Gastroesophageal sphincter (tissue), 4 donors: ENCODE measurements at places on chromosomes 12 and 14. TPM values are rescaled to one million over a fixed set of nuclear protein-coding genes. Genes with fewer than 3 reads are reported as not detected.

RNASE4 gene
- 65.2 TPM for total RNA-seq

GRCh38 chr14:73785834-73786635 lies 65.6 kb upstream of the PTGR2 start:
- peak; percentile 74 for ATAC-seq

DNA sequence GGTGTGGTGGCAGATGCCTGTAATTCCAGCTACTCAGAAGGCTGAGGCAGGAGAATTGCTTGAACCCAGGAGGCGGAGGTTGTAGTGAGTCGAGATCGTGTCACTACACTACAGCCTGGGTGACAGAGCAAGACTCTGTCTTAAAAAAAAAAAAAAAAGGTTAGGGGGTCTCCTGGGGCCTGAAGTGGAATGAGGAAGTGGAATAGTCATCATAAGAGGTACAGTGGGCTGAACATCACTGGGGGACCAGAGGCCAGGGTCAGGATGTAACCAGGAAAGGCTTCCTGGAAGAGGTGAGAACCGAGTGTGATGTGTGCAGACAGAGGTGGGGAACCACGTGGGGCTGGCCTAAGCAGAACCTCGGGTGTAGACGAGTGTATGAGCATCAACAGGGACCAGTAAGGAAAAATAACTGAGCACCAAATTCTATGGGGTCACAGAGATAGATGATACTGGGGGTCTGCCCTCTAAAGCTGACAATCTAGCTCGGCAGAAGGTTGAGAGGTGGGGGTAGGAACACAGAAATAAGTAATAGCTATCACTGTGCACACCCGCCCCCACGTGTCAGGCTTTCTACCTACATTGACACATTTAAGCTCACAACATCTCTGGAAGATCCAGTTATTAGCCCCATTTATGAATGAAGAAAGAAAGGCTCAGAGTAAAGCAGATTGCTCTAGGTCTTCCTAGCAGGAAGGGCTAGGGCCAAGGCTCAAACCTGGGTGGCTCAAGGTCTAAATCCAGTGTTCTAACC lies 5.0 kb upstream of the COX6A1 start:
- ATAC-seq = no peak

MIP gene
- total RNA-seq = not detected

DNA sequence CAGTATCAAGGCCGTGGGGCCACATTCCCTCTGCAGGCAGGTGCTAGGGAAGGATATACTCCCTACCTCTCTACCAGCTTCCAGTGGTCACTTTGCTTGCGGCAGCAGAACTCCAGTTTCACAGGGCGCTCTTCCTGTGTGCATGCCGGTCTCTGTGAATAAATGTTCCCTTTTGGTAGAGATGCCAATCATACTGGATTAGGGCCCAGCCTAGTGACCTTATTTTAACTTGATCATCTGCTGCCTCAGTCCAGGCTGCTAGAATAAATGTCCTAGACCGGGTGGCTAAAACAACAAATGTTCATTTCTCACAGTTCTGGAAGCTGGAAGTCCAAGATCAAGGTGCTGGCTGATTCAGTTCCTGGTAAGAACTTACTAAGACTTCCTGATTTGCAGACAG lies 198.8 kb upstream of the TMEM132C start:
- no peak for ATAC-seq

- no peak for ATAC-seq
These were observed 703.0 kb upstream of the TBX3 start for GRCh38 chr12:115386946-115387345.

- no peak for ATAC-seq
These were observed 190.6 kb downstream of the CALM1 start for GRCh38 chr14:90587252-90587910.

DNA sequence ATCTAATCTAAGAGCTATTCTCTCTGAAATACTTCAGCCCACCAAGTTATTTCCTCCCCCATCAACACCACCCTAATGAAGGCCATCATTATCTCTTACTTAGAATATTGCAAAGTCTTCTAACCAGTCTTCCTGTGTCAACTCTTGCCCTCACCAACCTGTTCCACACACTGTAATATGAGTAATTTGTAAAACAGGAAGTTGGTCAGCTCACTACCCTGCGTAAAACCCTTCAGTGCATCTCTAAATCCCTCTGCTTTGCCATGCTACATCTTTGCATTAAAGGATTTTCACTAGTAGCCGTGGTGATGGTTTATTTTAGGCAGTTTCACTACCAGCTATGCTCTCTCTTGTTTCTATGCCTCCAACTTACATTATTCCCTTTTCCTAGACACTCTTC lies 70.0 kb downstream of the KIF21A start:
- ATAC-seq = no peak

TIMELESS gene
- 3.0 TPM for total RNA-seq

HNF1A gene
- 0.47 TPM for total RNA-seq

DNA sequence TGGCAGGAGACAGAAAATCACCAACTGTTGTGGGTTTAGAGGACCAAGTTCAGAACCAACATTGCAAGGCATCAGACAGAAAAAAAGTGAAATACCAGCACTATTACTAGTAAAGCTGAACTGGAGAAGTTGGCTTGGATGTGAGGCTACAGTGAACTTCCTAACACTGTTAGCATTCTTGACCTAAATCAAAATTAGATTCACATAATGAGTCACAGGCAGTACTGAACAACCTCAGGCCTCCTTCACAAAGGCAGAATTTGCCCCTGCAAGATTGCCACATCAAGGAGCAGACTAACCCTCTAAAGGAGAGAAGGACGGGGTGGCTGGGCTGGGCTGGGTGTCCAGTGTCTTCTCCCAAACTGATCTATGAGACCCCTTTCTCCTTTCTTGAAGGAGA lies 539.7 kb downstream of the SNAPC1 start:
- ATAC-seq = no peak

- ATAC-seq = no peak
These were observed 157.4 kb downstream of the STXBP6 start for GRCh38 chr14:24892497-24893051.

DNA sequence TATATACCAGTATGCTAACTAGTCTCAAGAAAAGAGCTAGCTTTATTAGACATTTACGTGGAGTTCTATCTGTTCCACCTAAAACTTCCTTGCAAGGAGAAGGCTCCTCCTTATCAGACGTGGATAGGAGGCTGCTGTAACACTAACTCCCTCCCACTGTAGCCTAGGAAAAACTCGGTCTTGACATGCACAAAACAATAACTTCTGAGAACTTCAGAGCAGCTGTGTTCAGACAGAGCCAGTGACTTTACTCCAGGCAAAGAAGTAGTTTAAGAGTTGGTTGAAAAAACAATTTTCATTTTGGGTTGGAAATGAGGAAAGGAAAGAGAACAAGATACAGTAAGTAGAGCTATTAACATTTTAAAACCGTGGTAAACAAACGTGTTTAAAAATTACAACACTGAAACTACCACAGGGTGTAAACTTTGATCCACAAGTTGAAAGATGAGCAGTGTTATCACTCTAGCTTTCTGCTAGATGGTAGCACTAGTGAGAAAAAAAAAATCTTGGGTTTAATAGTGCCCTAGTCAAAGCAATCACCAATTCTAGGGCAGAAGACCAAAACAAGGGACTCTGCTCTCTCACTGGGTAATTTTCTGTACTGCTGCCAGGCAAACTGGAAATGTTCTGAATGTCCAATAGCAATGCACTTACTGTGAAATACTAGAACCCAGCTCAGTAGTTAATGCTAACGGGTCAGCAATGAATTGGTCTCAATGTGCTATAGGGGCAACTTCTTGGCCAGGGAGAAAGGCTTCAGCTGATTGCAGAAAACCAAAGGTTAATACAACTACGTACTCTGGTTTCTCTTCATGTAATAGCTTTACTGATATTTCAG lies 2.4 kb downstream of the ATF7 start:
- no peak for ATAC-seq

GRCh38 chr14:33704481-33704880 lies 246.4 kb downstream of the EGLN3 start:
- ATAC-seq = no peak

MYF6 gene
- not detected for total RNA-seq

ABCC9 gene
- 73.5 TPM for total RNA-seq

ZC3H14 gene
- total RNA-seq = 59.1 TPM

RIMKLB gene
- total RNA-seq = 43.9 TPM

CELA1 gene
- total RNA-seq = not detected

GRCh38 chr12:65125247-65125646 lies 4.1 kb upstream of the WIF1 start:
- ATAC-seq = no peak

DNA sequence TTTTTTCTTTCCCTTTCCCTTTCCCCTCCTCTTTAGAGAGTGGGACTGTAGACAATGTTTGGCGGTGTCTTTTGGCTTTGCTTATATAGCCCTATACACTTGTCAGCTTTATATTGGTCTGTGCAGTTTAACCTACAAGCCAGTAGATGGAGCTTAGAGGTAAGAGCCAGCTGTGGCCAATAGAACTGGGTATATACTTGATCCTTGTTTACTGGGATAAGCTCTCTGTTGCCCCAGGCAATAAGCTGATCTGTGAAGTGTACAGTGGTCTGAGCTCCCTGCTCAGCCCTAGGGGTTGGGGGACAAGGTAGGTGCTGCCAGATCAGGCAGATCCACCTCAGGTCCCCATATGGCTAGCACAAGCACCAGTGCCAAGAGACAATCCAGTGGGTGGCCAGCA lies 434.1 kb downstream of the NOVA1 start:
- ATAC-seq = no peak

GRCh38 chr14:99481745-99482099 lies 513 bp downstream of the CCNK start:
- no peak for ATAC-seq

DNA sequence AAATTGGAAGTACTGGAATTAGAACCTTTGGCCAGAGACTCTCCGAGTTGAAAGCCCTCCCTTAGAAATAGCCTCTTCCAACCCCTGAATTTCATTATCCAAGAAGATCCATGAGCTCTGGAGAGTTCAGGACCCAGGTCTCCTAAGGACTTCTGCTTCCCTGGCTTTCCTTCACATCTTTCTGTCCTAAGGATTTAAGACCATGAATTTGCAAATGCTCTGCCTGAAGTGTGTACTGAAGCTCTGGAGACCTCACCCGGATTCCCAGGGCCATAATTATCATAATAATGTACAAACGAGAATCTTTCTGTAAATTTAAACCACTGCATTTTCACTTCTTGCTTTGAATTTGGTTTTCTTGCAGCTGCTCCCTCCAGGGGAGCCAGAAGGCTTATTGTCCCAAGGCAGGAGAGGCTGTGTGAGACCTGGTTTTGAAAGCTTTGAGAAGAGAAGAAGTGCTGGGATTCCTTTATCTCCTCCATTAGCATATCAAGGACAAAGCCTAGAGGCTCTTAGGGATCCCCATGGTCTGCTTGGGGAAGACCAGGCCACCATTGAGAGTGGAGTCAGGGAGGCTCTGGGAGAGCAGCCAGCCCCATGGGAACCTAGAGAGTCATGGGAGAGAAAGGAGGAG lies 41.1 kb downstream of the GLRX5 start:
- ATAC-seq = no peak

DNA sequence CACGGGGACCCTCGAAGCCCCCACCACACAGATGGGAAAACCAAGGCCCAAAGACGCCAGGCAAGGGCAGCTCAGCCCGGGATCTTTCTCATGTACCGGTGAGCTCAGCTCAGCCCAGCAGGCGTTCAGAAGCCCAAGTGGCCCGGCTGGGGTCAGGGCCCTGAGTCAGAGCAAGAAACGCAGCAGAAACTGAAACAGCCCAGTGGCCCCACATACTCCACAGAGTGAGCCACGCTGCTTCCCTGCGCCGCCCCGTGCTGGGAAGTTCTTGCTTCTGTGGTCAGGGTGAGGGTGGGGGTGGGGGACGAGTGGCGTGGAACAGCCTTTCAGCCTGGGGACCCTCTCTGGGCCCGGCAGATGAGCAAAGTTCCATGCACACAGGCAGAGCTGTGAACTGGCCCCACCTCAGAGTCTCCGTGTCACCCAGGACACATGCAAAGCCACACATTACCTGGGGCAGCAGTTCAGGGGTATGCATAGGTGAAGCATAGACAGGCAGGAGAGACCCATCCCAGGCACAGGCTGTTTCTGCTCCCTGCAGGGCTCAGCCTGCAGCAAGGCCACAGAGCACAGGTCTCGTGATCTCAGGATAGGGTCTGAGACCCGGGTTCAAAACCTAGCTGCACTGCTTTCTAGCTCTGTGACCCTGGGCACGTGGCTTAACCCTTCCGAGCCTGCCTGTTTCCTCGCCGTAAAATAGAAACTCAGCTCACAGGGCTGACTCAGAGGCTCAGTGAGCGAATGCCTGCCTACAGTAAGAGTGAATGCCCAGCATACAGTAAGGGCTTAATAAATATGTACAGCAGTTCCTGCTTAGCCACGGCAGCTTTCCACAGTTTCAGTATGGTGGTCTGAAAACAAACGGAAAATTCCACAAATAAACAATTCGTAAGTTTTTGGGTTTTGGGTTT lies 21.6 kb downstream of the NCOR2 start:
- peak; percentile 16 for ATAC-seq

DNA sequence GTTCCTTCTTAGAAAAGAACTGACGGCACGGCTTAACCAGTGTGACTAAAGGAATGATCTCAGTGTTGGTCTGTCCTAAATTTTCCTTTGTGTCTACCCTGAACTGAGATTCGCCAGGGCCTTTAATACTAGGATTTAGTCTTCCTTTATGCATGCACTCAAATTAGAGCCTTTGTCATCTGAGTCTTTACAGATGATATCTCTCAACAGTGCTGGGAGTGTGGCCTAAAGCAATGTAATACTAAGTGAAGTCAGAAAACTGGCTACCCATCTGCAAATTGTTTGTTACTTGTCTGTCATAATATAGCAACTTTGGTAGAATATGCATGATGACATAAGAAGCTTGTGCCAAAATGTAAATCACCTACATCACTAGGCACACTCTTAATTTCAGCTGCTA lies 95.4 kb downstream of the PTPRO start:
- ATAC-seq = no peak

- ATAC-seq = no peak
These were observed 5.7 kb upstream of the AKAP5 start for GRCh38 chr14:64459405-64460136.

DNA sequence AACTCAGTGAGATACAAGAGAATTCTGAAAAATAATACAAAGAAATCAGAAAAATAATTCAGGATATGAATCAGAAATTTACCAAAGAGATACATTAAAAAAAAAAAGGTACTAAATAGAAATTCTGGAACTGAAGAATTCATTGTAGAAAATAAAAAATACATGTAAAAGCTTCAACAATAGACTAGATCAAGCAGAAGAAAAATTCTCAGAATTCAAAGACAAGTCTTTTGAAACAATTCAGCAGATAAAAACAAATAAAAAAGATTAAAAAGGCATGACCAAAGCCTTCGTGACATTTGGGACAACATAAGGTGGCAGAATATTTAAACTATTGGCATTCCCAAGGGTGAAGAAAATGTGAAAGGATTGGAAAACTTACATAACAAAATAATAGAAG lies 133.1 kb upstream of the CNOT2 start:
- ATAC-seq = no peak

GPRC5D gene
- total RNA-seq = not detected
